Caki2 (cell line): ENCODE measurements at places on chromosomes 16 and 17.

GRCh38 chr16:52077607-52078006 is 469.3 kb downstream of the TOX3 start:
- DNase-seq, result no peak

DNA sequence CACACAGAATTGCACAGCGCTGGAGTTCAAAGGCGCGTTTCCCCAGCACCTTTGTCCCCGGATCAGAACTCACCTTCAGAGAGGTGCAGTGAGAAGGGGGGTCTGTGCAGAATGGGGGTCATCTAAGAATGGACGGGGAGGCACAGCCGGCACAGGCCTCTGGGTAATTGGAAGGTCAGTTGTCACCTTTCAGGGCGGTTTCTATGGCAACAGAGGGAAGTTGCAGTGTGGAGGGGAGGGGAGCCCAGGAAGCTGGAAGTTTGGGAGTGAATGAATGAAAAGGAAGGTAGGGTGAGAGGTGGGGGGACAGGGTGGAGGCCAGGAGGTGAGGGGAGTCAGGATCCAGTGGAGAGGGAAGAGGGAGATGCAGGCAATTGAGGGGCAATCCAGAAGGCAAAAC is 12.4 kb upstream of the KCNG4 start:
- DNase-seq, result no peak

DNA sequence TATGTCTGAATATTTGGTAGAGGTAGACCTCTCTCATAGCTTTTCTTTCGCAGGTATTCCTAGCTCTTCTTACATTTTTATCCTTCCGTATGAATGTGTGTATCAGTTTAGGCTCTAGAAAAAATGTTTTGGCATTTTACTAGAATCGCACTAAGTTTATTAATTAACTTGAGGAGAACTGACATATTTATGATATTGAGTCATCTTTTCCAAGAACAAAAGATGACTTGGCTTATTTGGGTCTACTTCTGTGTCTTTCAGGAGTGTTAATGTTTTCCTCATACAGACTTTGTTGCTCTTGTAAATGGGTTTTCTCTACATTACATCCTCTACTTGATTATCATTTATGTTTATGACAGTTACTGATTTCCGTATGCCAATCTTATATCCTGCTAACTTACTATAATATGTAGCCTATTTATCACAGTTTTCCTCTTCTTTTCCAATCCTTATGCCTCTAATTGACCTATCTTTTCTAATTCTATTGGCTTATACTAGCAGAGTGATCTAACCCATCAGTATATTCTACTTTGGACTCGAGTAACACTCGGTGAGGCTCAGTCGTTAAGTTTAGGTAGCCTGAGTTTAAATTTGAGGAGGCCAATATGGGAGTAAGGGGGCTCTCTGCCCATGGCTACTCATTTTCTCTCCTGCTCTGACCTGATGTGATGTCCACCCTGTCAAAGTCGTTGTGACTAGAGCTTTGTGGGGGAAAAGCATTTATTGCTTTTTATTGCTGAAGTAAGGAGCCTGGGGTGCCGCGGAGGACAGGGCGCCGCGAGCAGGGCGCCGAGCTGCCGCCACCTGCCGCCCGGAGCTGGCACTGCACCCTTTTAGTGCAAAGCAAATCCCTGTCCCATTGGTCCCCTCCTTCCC is 20.0 kb downstream of the ST6GALNAC1 start:
- DNase-seq, result peak; percentile 84

DNA sequence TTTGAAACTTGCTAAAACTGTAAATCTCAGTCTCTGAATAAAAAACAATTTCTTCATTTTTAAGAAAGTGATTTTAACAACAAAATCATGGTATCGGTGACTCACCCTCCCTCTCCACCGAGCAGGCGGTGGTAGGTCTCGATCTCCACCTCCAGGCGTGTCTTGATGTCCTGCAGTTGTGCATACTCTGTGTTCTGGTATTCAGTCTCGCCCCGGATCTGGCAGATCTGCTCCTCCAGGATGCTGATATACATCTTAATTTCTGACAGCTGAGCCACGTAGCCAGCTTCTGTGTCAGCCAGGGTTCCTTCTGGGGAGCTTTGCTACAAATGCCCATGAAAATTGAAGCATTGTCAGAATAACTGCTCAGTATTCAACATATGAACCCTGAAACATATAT is 15.4 kb upstream of the KRT24 start:
- no peak for DNase-seq

DNA sequence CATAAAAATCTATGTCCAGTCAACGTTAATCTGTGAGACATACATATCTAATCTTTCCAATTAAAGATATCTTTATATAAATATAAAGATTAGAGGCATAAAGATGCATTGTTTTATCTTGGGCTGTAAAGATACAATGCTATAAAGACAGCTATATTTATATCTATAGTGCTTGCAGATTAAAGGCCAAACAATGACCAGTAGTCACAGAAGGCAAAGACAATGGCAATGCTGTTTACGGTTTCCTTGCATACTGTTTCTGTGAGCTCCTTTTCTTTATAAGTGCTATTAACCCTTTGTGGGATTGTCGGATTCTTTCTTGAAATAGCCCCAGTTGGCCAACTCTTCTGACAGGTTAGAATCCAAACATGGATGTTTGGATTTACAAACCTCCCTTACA is 85.5 kb upstream of the SALL1 start:
- no peak for DNase-seq
